ENCODE measurements at places on chromosomes 5 and 9. TPM values are rescaled to one million over a fixed set of nuclear protein-coding genes. Genes with fewer than 3 reads are reported as not detected.

- no peak for DNase-seq
These were observed 33.9 kb downstream of the SLC24A2 start for GRCh38 chr9:19754921-19755320.

The GABRA1 gene
- not detected for total RNA-seq

DNA sequence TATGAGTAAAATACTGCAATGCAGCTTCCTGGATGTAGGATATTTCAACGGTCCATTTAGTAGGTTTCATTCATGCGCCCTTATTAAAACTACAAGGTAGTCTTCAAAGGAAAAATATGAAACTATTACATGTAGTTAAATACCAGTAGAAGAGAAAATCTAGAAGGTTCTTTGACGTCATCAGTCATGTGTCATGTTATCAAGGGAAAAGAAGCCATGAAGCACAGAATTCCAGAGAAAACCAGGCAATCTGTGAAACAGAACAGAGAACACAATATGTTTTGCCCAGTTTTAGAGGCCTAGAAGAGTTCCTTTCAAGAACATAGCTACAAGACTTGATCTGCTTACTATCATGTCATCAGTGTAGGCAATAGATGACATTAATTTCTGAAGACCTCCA is 38.4 kb downstream of the BNC2 start:
- no peak for DNase-seq

- no peak for DNase-seq
These were observed 4.3 kb downstream of the PRDM12 start for GRCh38 chr9:130668659-130669058.

DNA sequence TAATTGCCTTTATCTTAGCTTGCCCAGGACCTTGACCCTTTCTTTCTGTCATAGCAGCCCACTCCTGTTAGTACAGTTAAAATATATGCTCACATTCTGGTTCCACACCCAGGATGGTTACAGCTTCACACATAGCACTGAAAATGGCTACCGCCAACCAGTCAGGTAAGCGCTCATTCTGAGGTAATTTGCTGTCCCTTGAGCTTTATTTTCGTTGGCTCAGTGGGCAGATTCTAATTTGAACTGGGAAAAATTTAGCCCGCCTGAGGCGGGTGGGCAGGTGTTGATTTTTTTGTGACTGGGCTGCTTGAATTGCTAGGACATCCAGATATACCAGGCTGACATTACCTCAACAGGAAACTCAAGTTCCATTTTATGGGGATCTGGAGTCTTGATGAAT is 137.5 kb downstream of the KCTD16 start:
- no peak for DNase-seq

DNA sequence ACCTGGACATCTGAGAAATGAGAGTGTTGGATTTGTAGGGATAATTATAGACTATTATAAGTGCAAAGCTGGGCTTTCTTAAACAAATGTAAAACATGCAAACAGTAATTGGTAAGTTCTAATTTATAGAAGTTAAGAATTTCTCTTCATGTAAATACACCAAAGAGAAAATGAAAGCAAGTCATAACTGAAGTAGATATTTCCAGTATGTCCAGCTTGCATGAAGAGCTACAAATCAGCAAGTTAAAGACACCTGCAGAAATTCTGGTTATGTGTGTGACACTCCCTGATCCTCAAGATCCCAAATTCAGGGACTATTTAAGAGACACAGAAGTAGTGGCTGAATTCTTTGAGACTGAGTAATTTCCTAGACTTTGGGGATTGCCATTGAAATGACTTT is 308.9 kb downstream of the TLE4 start:
- DNase-seq, result no peak

DNA sequence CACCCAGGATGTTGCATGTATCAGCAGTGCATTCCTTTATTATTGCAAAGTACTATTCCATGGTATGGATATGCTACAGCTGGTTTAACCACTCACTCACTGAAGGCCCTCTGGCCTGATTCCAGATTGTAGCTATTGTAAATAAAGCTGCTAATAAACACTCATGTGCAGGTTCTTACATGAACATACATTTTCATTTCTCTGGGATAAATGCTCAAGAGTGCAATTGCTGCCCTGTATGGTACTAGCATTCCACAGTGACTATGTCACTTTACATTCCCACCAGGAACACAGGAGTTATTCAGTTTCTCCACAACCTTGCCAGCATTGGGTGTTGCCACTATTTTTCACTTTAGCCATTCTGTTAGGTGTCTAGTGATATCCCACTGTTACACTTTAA is 267.6 kb downstream of the SPOCK1 start:
- no peak for DNase-seq

- DNase-seq, result no peak
These were observed 153.6 kb upstream of the CDH9 start for GRCh38 chr5:27191786-27192510.

GRCh38 chr5:144173766-144174165 is 3.1 kb downstream of the KCTD16 start:
- DNase-seq, result no peak

DNA sequence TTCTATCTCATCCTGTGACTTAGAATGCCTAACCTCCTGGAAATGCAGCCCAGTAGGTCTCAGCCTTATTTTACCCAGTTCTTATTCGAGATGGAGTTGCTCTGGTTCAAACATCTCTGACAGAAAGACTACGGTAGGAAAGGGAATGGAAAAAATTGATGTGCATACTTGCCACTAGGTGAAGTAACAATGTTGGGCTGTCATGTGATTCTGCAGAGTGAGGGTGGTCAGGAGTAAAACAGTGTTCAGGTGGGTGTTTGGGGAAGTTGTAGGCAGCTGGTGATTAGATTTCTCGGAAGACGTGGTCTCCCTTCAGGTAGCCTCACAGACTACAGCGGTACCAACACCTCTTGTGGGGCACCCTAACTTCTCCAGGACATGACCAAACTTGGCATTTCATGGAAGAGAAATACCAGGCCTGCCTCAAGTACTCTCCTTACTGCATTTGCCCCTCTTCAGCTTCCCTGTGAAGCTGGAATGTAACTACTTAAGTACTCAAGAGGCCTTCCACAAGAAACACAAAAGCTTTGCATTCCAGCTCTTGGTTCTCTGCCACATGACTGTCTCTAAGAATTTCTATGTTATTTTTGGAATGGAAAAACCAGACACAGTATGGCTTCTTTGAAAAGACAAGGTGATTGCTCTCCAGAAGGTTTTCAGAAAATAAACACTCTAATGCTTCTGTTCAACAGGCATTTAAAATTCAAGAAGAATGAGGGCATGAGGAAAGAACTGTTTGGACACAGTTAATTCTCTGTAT is 17.4 kb upstream of the ENTREP1 start:
- DNase-seq, result peak; percentile 73

GRCh38 chr5:61419106-61419505 is 87.0 kb downstream of the ZSWIM6 start:
- DNase-seq, result no peak

The CSF2 gene
- total RNA-seq, result not detected

The DIRAS2 gene
- not detected for total RNA-seq

GRCh38 chr5:80238778-80239679 is 16.8 kb downstream of the SERINC5 start:
- no peak for DNase-seq

- DNase-seq, result peak; percentile 82
These were observed 38.6 kb upstream of the PITX1 start for GRCh38 chr5:135072387-135073281.

The PCDHGA7 gene
- total RNA-seq, result 0.83 TPM

GRCh38 chr5:10982626-10983025 is 221.6 kb upstream of the DAP start:
- DNase-seq, result no peak

DNA sequence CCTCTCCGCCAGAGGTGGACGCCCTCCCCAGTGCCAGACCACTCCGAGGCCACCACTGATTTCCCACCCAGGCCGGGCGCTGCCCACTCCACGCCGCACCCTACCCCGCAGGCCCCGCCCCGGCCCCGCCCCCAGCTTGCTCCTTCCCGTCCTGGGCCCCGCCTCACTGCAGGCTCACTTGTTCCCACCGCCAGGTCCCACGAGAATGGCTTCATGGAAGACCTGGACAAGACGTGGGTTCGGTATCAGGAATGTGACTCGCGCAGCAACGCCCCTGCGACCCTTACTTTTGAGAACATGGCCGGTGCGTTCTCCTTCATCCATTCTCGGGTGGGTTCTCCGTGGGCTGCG is 6.5 kb downstream of the LRRC26 start:
- DNase-seq, result peak; percentile 67

The GFI1B gene
- total RNA-seq, result not detected

- DNase-seq, result no peak
These were observed 66.7 kb downstream of the HRH2 start for GRCh38 chr5:175724314-175725275.

DNA sequence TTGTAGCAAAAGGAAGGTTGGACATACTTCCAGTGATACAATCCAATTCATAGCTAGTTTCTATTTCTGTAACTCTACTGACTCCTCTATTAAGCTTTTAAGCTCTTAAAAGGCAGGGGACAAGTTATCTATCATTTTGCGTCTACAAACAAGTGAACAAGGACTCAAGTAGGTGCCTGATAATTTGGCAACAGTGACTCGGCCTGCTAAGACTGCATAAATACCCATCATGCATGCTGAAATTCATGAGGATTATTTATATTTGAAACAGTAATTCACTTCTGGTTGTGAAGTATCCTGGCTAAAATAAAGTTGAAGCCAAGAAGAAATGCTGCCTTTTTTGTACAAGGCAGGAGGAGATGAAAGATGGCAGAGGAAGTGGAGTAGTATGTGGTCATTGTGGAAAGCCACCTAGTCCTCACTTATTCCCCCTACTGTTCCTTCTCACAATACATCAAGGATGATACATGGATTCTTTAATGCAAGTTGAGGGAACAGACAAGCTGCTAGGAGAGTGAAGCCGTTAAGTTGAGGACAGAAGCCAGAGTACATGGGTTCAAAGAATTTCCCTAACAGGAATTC is 74.0 kb downstream of the MRPS27 start:
- DNase-seq, result no peak

The TGFBI gene
- 4.7 TPM for total RNA-seq

The RPL12 gene
- total RNA-seq, result 1,710 TPM

DNA sequence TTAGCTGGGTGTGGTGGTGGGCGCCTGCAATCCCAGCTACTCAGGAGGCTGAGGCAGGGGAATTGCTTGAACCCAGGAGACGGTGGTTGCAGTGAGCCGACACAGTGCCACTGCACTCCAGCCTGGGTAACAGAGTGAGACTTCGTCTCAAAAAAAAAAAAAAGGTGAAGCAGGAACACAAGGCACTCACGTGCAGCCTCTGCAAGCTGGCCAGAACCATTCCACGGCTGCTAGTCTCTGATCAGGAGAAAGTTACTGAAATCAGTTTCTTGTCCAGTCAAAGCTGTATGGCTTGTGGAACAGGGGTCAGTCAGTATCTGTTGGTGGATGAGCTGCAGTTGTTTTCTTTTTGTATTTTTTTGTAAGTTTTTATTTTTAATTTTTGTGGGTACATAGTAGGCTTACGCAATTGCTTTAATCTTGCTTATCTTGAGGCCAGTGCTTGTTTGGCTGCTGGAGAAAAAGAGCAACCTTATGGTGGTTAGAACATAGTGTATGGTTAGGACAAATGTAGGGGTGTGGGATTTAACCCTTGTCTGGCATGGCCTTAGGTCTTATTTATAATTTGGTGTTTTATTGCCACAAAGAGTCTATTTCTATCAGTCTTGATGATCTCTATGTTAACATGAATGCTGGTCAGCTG is 32.7 kb upstream of the GTF2H2C start:
- DNase-seq, result no peak

The C6 gene
- total RNA-seq, result not detected

The CORO2A gene
- total RNA-seq, result 15.8 TPM

The ENTPD8 gene
- total RNA-seq, result 0.90 TPM

DNA sequence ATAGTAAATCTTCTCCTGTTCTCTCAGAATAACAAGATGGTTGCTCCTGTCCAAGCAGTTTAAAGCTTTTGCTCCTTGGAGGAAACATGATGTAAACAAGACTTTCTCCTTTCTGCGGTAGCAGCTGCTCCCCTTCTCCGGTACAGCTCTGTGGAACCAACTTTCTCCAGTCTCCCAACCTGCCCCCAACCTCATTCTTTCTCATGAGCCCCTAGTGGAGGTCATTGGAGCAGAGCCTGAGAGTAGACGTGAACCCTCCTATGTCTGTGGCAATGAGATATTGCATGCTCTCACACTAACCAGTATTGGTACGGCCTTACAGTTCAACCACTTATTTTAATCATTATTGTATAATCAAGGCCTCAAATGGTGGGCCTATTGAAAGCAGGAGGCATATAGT is 483.8 kb upstream of the CDH10 start:
- peak; percentile 34 for DNase-seq

- no peak for DNase-seq
These were observed 6.3 kb upstream of the CSNK1G3 start for GRCh38 chr5:123505633-123506032.

The ABO gene
- total RNA-seq, result 0.31 TPM

DNA sequence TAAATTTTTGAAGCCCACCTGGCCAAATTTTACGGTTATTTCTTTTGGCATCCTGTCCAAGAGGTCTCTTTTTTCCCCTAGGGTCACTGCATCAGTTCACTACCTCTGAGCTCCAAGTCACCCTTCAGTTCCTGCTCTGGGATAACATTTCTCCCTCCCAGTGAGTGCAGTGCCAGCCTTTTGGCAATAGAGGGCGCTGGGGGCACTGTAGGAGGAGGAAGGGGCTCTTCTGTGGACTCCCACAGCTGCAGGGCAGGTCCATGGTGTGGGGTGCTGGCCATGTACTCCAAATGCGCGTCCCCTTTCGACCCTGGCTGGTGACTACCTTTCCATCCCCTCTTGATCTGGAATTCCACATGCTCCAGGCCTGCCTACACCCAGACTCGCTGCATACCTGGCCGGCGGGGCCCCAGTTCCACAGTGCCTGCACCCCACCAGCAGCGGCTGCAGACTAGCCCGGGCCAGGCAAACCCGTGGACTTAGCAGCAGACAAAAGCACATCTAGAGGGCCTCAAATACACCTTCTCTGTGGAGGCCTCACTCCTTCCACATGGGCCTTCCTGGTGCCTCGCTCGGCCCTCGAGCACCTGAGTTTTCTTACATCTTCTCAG is 20.3 kb upstream of the NINJ1 start:
- DNase-seq, result peak; percentile 87

GRCh38 chr5:18975624-18976023 is 1012.4 kb downstream of the CDH18 start:
- DNase-seq, result no peak

- no peak for DNase-seq
These were observed 95.4 kb downstream of the MACROH2A1 start for GRCh38 chr5:135303582-135304173.

DNA sequence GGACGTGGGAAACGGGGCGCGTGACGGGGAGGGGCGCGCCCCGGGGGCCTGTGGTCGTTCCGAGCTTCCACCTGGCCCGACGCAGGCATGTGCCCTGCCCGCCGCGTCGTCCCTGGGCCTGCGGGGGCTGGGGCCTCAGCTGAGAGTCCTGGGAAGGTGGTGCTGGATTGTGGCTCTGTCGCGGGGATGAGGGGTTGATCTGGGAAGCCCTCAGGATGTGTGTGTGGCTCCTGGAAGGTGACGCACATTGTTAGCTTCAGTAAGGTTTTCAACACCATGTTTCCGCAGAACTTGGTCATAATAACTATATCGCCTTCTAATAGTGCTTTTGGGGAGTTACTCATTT is 589.1 kb downstream of the MTRR start:
- DNase-seq, result no peak

GRCh38 chr5:92605591-92605990 is 975.4 kb downstream of the NR2F1-AS1 start:
- DNase-seq, result no peak

- DNase-seq, result no peak
These were observed 289.0 kb upstream of the ANKRD55 start for GRCh38 chr5:56522169-56522568.

- DNase-seq, result no peak
These were observed 107.3 kb downstream of the VPS13A start for GRCh38 chr9:77284616-77285015.
